ENCODE measurements at places on chromosomes 16 and 17.

DNA sequence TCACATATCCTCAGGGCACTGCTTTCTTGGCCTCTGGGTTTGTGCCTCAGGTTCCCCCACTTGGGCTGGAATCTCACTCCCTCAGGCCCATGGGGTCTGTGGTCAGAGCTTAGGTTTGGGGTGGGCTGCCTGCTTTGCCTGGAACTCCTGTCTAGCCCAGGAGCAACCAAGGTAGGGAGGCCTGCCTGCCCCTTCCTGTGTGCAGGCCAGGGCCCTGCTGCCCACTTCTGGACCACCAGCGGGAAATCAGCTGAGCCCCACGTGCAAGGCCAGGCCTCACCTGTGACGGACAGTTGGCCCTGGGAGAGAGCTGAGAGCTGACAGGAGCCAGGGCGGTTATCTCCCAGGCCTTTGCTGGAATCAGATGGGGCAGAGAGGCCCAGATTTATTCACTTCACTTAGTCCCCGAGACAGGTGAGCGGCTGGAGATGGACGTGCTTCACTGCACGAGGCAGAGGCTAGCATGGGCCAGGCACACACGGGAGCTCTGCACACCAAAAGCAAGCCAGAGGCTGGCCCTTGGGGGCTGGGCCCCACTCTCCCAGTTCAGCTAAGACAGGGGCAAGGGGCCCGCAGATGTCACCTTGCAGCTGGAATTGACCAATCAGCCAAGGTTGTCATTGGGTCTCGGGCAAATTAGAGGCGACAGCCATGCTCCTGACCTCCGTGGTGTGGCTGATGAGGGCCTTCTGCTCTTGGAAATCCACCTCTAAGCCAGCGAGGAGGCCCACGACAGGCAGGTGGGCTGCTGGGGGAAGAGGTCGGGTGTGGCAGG, 49.9 kb upstream of the DOC2B start:
- no peak for DNase-seq

- no peak for DNase-seq
Observed at GRCh38 chr16:79037521-79038373, 562.8 kb downstream of the MAF start.

- no peak for DNase-seq
Observed at GRCh38 chr16:51877686-51878085, 669.3 kb downstream of the TOX3 start.

- DNase-seq, result no peak
Observed at GRCh38 chr17:5135726-5136579, 20.1 kb downstream of the USP6 start.

DNA sequence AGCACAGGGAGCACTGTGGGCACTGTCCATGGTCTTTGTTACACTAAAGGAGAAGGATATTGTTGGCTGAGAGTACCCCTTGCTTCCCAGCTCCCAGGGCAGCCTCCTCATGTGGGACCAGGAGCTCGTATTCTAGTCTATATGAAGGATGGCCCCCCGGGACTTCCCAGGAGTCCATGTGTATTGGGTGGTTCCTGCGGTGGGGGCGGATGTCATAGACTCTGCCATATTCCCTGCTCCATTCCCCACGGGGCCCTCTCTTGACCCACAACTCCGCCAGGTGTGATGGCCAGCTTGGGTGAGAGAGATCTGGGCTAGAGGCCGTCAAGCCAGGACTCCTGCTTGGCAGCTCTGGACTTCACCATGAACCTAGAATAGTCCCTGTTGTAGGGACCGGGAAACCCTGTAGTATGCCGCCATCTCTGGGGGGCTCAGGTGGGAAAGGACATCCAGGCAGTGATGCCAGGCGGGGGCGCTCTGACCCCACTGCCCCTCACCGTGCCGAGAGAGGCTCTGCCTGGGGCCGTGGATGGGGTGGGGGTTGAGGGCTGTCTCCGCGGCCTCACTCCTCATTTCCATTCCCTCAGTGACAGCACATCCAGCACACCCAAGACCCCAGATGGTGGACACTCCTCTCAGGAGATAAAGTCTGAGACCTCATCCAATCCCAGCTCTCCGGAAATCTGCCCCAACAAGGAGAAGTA, 37.8 kb downstream of the OR1D5 start:
- DNase-seq, result peak; percentile 29

GRCh38 chr16:23408242-23408822, 44.7 kb downstream of the COG7 start:
- DNase-seq, result peak; percentile 41

GRCh38 chr16:6891496-6891895, 441.1 kb upstream of the RBFOX1 start:
- no peak for DNase-seq

- no peak for DNase-seq
Observed at GRCh38 chr16:84717484-84717883, 17.7 kb downstream of the USP10 start.

DNA sequence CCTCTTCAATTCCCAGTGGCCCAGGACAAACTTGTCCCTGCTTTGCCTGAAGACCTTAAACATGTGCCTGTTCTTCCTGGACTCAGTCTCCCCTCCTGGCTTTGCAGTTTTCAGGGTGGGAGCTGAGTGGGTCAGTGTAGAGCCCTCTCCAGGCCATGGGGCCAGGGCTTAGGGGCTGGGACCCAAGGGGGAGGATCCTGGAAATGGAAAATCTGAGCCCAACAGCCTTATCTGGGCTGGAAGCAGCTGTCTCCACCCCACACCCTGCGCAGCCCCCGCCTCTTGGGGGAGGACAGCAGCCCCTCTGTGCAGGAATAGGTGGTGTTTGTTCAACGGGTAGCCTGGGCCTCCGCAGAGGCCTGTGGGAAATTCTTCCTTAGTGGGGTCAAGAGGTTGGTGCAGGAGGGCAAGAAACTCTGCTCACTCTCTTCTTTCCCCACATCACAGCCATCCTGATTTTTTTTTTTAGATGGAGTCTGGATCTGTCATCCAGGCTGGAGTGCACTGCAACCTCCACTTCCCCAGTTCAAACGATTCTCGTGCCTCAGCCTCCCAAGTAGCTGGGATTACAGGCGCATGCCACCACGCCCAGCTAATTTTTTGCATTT, 6.8 kb upstream of the SMTNL2 start:
- no peak for DNase-seq

DNA sequence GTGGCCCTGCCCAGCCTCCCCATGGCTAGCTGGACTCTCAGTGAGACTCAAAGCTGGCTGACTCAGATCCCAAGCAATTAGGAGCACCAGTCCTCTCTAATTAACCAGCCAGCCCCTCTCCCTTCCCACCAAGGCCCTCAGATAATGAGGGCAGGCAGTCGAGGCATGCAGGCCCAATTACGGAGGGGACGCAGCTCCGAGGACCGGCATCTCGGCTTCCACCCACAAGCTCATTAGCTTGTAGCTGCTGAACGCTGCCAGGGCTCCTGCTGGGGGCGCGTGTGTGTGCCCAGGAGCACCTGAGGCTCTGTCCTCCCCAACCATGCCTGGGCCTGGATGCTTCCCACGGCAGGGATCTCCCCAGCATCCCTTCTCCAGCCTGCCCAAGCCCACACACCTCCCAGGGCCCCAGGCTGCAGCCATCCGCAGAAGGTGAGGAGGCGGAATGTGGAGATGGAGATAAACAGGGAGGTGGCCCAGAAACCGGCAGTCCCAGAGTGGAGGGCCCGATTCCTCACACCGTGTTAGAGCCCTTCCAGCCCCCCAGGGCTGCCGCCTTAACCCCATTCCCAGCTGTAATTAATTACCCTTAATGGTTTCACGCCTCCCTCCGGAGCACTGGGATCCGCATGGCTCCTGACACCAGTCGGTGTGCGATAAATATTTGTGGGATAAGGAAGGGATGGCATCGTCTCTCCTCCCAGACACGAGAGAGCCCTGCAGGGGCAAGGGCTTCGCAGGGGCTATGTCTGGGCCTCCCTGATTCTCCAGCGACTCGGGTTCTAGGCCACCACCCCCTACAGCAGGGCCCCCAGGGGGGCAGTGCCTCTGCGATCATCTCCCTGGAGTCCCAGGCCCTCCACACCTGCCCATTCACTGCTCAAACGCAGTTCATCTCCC, 42.2 kb downstream of the RPH3AL start:
- no peak for DNase-seq

DNA sequence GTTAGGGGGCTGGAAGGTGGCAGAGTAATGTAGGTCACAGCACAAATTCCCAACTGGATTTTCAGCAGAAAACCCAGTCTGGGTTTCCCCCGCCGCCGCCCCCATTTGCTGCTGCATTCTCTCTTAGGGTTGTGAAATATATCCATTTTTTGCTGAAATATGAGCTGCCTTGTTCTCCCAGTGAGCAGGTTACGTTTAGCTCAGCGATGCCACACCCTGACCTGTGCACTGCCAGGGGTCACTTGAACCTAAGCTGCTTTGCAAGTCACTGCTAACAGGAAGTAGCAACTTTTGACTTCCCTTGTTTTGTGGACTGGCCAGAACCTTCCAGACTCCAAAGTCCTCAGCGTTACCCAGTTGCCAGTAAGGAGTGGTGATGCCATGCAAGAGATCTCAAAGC, 274.1 kb downstream of the CPPED1 start:
- no peak for DNase-seq

GRCh38 chr16:15948532-15949209, 745 bp upstream of the ABCC1 start:
- no peak for DNase-seq

DNA sequence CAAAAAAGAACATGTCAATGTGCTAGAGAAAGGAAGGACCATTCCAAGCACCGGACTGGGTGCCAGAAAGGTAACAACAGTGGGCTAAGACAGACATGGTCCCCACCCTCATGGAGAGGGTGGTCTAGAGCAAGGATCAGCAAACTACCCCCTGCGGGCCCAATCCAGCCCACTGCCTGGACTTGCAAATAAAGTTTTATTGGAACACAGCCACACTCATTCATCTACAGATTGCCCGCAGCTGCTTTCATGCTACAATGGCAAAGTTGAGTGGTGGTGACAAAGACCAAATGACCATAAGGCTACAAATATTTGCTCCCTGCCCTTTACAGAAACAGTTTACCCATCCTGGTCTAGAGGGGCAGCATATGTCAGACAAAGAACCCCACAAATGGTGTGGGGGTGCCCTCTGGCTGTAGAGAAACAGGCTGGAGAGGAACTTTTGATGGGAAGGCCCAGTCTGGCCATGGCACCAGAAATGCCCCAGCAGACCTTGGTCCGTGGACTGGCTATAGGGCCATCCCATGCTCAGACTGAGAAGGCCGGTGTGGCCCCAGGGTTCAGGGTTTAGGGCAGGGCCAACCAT, 15.2 kb downstream of the CDH5 start:
- DNase-seq, result no peak

DNA sequence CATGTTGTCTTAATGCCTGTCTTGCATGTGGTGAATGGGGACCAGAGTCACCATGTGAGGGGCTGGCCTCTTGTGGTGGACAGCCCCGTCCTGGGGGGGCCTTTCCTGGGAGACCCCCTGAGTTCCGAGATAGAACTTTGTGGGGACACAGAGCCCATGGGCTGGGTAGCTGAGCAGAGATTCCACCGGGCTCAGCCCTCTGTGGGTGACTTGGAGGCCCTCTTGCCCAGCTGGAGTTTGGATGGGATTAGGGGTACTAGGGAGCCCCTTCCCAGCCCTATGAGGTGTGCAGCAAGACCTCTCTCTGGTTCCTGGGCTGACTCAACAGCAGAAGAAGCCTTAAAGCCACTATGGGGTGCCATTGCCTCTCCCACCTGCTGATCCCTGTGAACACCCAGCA, 38.1 kb downstream of the MRC2 start:
- DNase-seq, result no peak

DNA sequence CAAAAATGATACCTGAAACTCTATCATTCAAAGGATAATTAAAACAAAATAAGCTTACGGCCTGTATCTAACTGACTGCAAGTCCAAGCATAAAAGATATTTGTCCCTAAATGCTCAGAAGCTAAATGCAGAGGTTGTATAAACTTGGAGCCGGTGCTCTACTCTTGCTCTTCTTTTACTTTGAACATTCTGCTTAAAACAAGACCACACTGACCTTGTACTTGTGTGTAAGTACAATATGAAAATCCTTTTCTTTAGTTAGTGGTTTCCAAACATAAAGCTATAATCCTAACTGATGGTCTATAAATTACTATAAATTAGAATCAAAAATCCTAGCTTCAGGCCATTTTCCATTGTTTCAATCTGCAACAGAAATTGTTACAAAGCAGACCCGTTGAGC, 74.6 kb downstream of the SPAG9 start:
- no peak for DNase-seq

DNA sequence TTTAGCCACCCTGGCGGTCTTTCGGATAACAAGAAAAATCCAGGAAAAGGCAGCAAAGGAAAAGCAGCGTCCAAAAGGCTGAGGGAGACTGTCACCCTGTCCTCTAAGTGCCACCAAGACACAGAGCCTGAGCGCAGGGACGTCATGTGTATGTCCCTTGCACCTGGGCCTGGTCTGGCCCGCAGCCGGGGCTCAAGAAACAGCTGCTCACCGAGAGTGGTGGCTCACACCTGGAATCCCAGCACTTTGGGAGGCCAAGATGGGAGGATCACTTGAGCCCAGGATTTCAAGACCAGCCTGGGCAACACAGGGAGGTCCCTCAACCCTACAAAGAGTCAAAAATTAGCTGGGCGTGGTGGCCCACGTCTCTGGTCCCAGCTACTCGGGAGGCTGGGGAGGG, 9.2 kb upstream of the MEAK7 start:
- DNase-seq, result no peak

GRCh38 chr16:88345721-88346560, 36.8 kb upstream of the ZNF469 start:
- DNase-seq, result no peak

DNA sequence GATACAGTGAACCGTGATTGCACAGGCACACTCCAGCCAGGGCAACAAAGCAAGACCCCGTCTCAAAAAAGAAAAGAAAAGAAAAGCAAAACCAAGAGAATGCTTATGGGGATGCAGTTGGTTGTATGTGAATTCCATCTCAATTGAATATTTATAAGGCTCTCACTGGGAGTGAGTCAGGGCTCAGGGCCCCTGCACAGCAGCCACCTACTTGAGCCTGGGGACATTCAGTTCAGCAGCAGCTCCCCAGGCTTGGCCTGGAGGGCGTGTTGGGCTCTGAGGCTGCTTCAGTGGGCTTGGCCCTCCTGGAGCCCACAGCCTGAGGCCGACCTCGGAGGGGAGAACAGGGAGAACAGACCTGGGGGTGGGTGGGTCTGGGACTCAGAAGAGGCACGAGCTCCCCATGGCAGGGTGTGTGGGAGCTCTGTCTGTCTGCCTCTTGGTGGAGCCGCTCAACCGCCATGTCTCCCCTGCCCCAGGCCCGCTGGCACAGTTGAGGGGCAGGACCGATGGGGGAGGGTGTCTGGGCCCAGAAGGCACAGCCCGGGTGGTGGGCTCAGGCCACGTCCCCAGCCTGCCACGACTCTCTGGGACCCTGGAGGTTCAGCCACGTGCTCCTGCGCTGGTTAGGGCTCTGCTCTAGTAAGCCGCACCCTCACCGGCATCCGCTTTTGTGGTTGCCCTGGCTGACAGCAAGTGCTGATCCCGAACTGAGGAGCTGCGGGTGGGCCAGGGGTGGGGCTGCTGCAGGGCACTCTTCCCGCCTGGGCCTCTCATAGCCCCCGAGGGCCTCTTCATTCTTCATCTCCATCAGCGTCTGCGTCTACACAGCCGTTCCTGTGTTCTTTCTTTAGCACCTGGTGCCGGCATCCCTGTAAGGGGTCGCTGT, 24.8 kb downstream of the ZFPM1 start:
- DNase-seq, result no peak

- no peak for DNase-seq
Observed at GRCh38 chr16:50311134-50311528, 44.8 kb downstream of the ADCY7 start.

Data from iPS-NIHi11 (cell line).